ENCODE measurements at places on chromosomes 16 and 17.

DNA sequence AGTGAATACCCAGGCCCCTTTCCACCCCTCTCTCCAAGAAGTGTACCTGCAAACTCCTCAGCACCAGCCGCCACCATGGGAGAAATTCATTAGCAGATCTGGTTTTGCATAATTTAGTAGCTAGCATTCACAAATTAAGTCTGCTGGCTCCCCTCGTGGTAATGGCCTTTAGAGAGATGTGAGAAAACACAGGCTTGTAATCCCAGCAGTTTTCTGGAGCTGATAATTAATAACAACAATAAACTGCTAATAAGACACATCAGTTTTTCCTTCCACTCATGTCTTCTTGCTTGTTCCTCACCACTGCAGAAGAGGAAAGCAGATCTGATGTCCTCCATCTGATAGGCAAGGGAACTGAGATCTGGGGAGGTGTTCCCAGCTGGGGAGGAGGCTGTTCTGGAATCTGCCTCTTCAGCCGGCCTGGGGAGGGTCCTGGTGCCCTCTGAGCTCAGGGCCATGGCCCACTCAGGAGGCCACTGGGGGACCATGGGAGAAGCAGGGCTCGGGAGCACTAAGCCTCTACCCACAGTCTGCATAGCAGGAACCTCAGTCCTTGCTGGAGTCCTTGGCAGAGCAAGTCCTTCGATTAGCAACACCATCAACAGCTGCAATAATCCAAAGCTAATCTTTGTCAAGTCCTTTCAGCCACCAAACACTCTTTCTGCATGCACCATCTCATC is 74.2 kb upstream of the DNAJA2 start:
- peaks cover 11% of the 10 kb centered on the region for H3K4me1 ChIP-seq
- H3K27me3 ChIP-seq = no peaks in the 10 kb centered on the region
- no peak for DNase-seq

- H3K4me3 ChIP-seq = no peak overlapping the region
- no peaks in the 10 kb centered on the region for H3K27me3 ChIP-seq
- DNase-seq = no peak
- H3K4me1 ChIP-seq = no peaks in the 10 kb centered on the region
- no peak overlapping the region for H3K27ac ChIP-seq
- no peaks in the 10 kb centered on the region for H3K36me3 ChIP-seq
Observed at GRCh38 chr17:81462506-81463125, 50.0 kb downstream of the ACTG1 start.

DNA sequence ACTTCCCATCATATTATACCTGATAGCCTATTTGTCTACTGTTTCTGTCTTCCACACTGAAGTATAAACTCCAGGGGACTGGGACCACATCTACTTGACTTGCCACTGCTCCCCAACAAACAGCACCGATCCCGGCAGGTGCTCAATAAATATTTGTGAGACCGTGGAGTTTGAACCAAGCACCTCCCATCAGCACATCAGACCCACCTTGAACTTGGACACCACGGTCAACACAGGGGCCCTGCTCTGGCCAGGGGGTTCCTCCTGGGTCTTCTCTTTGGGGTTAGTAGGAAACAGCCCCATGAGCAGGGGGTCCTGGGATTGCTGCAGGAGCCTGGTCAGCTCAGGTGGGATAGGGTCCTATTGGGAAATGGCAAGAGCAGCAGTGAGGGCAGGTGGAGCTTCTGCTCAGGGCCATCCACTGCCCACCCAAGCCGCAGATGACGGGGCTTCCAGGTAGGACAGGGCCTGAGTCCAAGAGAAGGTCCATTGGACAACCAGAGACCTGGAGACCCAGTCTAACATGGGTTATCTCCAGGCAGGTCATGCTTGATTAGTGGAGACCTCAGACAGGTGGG is 19.9 kb downstream of the ZNHIT3 start:
- H3K4me3 ChIP-seq = no peak overlapping the region
- DNase-seq = no peak
- H3K36me3 ChIP-seq = peaks cover 97% of the 10 kb centered on the region
- H3K27me3 ChIP-seq = no peaks in the 10 kb centered on the region
- H3K4me1 ChIP-seq = no peaks in the 10 kb centered on the region

DNA sequence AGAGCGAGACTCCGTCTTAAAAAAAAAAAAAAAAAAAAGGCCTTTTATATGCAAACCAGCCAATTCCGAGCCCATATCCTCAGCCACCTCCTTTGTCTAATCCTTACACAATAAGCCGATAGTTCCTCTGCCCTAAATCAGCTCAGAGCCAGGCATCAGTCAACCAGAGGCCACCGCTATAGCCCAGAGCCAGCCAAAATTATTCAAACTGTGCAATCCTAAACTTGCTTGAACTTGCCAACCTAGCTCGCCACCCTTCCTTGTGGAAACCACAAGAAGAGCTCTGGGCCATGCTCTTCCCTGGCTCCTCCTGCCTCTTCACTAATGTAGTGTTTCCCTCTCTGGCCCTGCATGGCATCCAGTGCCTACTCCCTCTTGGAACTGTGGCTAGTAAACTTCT is 17.7 kb downstream of the ITGAL start:
- no peaks in the 10 kb centered on the region for H3K4me1 ChIP-seq
- H3K4me3 ChIP-seq = no peak overlapping the region
- H3K36me3 ChIP-seq = peaks cover 4% of the 10 kb centered on the region
- H3K27ac ChIP-seq = no peak overlapping the region
- H3K27me3 ChIP-seq = no peaks in the 10 kb centered on the region

DNA sequence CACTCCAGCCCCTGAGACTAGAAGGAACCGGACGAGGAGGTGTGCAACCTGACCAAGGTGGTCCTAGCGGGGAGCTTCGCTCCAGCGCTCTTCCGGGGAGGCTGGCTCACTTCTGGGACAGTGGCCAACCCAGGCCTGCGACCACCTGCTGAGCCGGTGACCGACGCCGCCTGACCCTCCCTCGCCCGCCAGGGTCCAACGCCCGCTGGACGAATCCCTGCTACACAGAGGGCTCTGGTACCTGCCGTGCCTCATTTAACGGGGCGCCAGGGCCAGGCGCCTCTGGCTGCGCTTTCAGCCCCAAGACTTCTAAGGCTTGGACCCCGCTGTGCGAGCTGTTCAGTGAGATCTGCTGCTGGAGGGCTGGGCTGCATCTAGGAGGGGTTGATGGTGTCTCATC is 99.5 kb upstream of the KCNJ18 start:
- no peaks in the 10 kb centered on the region for H3K4me1 ChIP-seq
- H3K4me3 ChIP-seq = no peak overlapping the region
- no peak overlapping the region for H3K27ac ChIP-seq
- H3K27me3 ChIP-seq = no peaks in the 10 kb centered on the region
- no peak for DNase-seq
- no peaks in the 10 kb centered on the region for H3K36me3 ChIP-seq

DNA sequence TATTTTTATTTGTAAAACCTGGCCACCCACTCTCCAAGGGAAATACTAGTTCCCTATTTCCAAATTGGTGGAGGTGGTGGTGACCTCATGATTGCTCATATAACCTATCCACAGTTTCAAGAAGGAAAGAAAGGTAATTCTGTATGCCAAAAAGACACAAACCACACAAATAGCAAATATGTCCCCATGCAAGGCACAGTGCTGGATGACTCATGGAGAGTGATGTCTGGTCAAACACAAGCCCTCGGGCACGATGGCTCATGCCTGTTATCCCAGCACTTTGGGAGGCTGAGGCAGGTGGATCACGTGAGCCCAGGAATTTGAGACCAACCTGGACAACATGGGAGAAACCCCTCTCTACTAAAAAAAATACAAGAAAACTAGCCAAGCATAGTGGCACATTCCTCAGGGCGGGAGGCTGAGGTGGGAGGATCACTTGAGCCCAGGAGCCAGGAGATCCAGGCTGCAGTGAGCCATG is 64.2 kb downstream of the GNA13 start:
- no peak overlapping the region for H3K4me3 ChIP-seq
- no peak for DNase-seq
- no peaks in the 10 kb centered on the region for H3K27me3 ChIP-seq

- no peak for DNase-seq
- no peaks in the 10 kb centered on the region for H3K36me3 ChIP-seq
- no peak overlapping the region for H3K4me3 ChIP-seq
- no peaks in the 10 kb centered on the region for H3K4me1 ChIP-seq
- peaks cover 11% of the 10 kb centered on the region for H3K27me3 ChIP-seq
Observed at GRCh38 chr16:81942007-81942601, 69.2 kb downstream of the SDR42E1 start.

DNA sequence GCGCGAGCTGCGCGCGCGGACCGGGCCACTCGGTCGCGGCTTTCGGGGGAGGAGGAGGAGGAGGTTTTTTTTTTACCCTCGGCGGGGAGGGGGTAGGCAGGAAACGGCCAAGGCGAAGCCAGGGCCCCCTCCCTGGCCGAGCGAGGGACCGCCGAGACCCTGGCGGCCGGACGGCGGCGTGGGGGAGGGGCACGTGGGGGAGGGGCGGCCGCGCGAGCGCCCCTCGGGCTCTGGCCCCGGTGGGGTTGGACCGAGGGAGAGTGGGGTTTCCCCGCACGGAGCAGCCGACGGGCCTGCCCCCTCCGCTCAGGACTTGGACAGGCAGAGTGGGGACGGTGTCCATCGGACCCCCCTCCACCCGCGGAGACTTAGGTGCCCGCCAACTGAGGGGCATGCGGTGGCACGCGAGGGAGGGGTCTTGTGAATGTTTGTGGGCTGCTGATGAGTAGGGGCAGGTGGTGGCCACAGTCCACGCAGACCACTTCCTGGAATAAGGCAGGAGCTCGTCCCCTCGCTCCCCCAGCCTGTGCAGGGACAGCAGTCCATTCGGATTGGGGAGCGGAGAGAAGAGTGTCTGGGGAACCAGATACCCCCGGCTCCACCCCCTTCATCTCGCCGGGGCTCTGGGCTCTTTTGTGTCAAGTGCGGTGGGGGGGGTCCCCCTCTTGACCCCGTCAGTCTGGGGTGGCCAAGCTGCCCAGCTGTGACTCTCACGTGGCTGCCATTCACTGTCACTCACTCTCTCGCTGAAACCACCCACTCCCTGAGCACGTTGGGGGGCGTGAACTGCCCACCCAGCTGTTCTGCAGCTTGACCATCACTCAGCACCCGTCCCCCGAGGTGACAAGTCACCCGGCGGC is 3.0 kb upstream of the CHD3 start:
- peak overlapping the region; percentile 92 for H3K27ac ChIP-seq
- peaks cover 40% of the 10 kb centered on the region for H3K4me1 ChIP-seq
- H3K27me3 ChIP-seq = peaks cover 2% of the 10 kb centered on the region
- H3K36me3 ChIP-seq = peaks cover 18% of the 10 kb centered on the region
- DNase-seq = peak; percentile 35

DNA sequence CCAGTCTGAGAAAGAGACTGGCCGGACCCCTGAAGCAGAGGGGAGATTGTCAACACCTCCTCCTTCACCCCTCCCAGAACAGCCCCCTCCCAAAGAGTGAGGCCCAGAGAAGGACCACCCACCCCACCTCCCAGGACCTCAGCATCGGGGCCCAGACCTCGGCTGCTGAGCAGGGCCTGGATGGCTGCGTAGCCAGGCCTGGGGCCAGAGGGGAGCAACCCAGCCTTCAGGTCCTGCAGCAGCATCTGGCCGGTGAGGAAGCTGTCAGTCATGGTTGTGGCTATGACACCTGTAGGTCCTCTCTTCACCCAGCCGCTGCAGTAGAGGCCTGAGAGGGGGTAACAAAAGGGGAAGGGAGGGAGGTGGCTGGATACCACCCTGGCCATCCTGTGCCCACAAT is 3.2 kb upstream of the GRIN2C start:
- H3K36me3 ChIP-seq = no peaks in the 10 kb centered on the region
- H3K4me1 ChIP-seq = no peaks in the 10 kb centered on the region
- H3K27me3 ChIP-seq = peaks cover 3% of the 10 kb centered on the region
- H3K27ac ChIP-seq = no peak overlapping the region
- no peak for DNase-seq

DNA sequence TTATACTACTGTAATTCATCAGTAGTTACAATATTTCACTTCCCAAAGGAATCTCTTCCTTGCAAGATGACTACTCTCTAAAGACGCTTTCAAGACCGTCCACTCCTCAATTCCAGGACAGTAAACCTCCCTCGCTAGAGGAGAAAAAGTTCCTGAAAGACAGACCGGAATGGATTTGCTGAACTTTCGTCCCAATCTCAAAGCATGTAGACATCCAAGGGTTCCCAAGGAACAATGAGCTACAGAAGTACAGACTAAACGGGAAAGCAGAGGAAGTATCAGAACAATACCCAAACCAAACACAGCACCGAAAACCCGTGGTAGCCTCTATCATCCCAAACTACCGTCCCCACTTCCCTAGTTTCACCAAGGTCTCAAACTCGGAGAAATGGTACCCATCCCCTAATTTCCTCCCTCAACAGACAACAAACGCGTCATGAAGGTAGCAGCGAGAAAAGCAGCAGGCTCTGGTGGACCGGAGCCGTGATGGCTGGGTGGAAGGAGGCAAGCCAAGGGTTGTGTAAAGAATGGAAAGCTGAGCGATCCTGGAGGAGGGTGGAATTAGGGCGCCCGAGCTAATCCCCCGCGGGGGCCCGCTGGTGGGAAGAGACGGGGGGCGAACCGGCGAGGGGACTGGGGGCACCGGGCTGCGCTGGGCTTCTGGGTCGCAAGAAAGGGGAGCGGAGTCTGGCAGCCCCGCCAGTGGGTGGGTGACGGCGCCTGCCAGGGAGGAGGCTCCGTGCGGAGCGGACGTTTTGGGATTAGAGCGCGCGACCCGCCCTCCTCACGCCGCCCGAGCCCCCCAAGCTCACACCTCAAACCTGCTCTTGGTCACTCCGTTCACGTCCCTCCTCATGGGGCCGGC is 647 bp downstream of the FBXL20 start:
- H3K27me3 ChIP-seq = no peaks in the 10 kb centered on the region
- H3K4me3 ChIP-seq = peak overlapping the region; percentile 100
- peaks cover 3% of the 10 kb centered on the region for H3K36me3 ChIP-seq
- DNase-seq = no peak

GRCh38 chr17:48626245-48627117 is at the start of gene HOXB9:
HOXB9 (minus strand) TSS chr17:48626358; CDS start chr17:48626269, 89 bp downstream.
- no peak within 1 kb of the TSS for H3K27ac ChIP-seq
- no peaks in the 10 kb centered on the region for H3K4me1 ChIP-seq
- no peak within 1 kb of the TSS for H3K4me3 ChIP-seq
- no peak for DNase-seq
- no peaks in the 10 kb centered on the region for H3K36me3 ChIP-seq

DNA sequence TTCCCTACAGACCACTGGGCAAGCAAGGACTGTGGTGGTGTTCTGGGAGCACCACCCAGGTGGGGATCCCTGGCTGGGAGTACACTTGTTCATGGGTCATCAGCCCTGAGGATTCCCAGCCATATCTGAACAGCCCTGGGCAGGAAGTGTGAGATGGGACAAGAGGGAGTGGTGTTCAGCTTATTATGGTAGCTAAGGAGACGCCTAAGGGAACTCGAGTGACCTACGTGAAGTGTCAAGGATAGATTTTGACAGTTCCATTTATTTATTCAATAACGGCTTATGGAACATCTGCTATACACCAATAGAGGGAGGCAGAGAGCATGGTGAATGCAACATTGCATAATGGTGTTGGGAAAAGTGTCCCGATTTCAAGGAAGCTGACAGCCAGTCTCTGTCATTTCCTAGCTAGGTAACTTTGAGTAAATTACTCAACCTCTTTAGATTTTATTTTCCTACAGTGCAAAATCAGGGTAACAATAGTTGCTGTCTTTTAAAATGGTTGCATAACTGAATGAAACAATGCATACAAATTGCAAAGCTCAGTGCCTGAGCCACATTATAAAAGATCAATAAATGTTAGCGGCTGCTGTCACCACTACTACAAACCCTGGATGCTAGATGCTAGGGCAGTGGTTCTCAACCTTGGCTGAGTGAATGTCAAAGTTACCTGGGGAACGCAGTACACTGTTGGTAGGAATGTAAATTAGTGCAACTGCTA is 534.1 kb downstream of the GRIN2A start:
- DNase-seq = no peak
- H3K4me3 ChIP-seq = no peak overlapping the region
- no peaks in the 10 kb centered on the region for H3K4me1 ChIP-seq
